ENCODE measurements at places on chromosomes 7 and 10. TPM values are rescaled to one million over a fixed set of nuclear protein-coding genes. Genes with fewer than 3 reads are reported as not detected.

DNA sequence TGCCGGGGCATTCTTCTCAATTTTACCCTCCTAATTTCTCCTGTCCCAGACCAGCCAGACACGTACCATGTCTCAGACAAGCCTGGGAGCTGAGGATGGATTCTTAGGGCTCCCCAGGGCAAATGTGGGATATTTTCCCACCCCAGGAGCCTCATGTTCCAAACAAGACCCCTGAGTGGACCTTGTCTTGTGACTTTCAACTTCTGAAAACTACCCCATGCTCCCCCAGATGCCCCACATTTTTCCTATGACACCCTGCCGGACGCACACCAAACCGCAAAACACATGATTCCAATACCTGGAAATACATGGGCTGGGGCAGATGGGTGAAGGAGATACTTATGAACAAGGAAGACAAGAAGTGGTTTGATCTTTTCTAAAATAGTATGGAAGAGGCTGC, 874 bp downstream of the GIMAP5 start:
- DNase-seq, result no peak

DNA sequence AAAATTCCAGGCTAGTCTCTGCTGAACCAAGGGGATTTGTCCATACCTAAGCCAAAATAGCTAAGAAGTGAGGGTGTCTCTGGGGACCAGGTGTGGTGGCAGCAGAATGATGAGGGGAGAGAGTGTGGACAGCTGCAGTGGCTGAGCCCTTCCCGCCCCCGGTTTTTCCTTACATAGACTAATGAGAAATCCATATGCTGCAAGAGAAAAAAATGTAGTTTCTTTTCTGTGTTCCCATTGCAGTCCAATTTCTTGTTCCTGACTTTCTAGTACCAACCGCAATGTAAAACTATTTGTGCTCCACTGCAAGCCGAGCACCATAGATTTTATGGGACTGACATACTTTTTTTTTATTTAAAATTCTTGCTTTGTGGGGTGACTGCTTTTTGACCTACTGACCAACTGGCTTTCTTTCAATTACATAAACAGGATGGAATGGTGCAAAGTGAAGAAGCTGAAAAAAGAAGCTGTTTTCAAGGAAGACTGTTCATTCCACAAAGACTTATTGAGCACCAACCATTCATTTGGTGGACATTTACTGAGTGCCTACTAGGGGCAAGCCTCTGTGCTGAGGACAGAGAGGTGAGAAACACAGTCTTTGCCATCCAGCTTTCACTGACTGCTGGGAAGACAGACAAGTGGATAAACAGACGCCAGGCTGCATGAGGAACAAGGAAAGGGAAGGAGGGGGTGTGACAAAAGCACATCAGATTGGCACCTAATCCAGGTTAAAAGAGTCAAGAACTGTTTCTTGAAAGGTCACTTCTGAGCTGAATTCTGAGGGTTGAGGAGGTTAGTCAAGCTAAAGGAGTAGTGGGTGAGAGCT, 9.8 kb downstream of the CEP41 start:
- DNase-seq, result no peak

Gene CCL24
- not detected for total RNA-seq

Gene KAT6B
- 31.4 TPM for total RNA-seq

DNA sequence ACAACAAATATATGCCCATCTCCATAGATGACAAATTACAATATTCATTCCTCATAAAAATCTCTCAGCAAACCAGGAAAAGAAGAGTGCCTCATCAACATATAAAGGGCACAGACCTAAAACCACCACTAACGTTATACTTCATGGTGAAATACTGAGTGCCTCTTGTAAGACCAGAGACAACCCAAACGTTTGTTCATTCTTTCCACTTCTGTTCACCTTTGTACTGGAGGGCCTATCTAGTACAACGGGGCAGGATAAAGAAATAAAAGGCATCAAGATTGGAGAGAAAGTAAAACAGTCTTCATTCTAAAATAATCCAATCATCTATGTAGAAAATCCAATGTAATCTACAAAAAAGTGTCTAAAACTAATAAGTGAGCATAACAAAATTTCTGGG, 79.1 kb downstream of the LARP4B start:
- no peak for DNase-seq

GRCh38 chr10:75776738-75777504, 345.5 kb downstream of the LRMDA start:
- no peak for DNase-seq
